ENCODE measurements at places on chromosomes 7 and 10. TPM values are rescaled to one million over a fixed set of nuclear protein-coding genes. Genes with fewer than 3 reads are reported as not detected.

Gene TFR2
- 1.2 TPM for total RNA-seq

Gene LRGUK
- total RNA-seq = 0.33 TPM

Gene PON3
- 5.1 TPM for total RNA-seq

Gene NEUROD6
- not detected for total RNA-seq

Gene STOX1
- total RNA-seq = 0.22 TPM
